A549 (cell line): ENCODE measurements at places on chromosomes 1 and 21.

DNA sequence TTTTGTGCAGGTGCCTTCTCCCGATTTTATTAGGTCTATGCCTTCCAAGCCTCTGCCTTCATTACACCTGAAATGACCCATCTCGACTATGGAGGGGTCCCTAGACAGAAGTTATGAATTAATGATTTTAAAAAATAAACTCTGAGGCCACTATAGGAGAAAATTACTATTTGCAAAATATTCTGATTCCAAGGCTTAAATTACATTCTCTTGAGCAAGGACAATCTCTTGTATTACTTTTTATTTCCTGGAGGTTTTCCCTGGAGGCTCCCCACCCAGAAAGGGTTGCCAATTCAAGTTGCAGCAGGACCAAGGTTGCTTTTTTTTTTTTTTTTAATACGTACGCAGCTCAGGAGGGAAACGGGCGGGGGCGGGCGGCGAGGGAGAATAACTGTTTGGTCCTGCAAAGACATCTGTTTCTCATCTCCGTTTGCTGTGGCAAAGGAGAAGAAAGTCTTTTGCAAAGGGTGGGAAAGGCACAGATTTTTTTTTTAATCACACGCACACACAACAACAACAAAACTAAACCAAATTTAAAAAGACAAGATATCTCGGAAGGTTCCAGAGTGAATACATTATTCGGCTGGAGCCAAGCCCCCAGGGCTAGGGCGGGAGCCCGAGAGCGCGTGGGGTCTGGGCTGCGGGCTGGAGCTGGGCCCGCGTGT, 618 bp upstream of the SERTAD4 start:
- no peak for DNase-seq

DNA sequence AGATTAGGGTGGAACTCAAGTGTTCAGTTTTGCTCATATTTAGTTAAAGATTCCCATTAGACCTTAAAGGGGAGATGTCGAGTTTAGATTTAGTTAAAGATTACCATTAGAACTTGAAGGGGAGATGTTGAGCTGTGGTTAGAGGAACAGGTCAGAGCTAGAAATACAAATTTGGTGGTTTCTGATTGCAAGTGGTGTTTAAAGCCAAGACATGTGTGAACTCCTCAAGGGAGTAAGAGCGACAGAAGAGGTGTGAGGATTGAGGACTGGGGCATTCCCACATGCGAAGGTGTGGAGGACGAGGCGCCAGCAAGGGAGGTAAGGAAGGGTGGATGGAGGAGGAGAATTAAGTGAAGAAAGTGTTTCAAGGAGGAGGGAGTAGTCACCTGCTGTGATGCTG, 168.6 kb downstream of the IER5 start:
- DNase-seq, result no peak

GRCh38 chr1:52041551-52042185, 8.1 kb upstream of the KTI12 start:
- DNase-seq, result no peak

- DNase-seq, result no peak
These were observed 49.8 kb upstream of the RCC1 start for GRCh38 chr1:28456078-28456477.

- no peak for DNase-seq
These were observed 51.8 kb downstream of the ADARB1 start for GRCh38 chr21:45126204-45126626.

DNA sequence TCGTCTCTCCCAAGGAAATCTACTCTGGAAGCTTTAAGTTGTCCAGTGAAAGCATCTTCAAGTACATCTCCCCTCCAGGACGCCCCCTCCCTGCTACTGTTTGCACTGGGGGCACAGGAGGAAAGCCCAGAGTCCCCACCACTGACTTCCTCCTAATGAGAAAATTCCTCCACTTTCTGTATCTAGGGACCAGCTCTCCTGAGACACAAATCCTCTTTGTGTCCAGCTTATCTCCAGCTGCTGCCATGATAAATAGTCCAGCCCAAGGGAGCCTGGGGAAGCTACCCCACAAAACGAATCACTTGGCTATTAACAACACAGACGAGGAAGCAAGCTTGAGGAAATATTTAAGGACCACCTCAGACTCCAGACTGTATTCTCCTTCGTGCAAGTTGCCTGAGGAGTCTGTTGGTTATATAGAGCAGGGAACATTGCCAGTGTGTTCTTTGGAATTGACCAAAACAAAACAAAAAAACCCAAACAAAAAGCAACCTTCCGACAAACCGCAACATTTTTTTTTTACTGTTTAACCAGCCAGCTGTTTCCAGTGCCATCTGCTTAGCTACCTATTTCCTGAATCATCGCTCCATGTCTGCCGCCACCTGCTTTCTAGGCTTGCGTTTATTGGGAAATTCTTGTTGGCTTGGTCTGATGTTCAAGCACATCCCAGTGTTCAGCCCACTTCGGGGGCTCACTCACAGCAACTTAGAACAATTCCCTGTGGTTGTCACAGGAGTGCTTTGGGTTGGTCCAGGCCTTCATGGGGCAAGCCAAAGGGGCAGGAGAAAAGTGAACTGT, 7.7 kb downstream of the C1orf226 start:
- no peak for DNase-seq

GRCh38 chr1:30655672-30656071, 67.7 kb downstream of the MATN1 start:
- no peak for DNase-seq

DNA sequence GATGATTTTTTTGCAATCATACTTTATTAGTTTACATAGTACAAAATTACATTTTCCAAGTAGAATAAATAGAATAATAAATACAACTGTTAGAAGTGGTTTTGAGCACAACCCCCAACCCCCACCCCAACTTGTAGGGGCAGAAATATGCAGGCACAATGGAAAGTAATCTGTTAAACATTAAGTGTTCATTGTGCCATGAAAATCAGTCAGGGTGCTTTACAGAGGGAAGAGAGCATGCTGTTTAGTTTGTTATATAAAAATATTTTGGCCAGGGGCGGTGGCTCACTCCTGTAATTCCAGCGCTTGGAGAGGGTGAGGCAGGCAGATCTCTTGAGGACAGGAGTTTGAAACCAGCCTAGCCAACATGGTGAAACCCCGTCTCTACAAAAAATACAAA, 2.6 kb downstream of the OR10T2 start:
- DNase-seq, result no peak

GRCh38 chr1:203898458-203899352, 37.3 kb downstream of the SNRPE start:
- no peak for DNase-seq

DNA sequence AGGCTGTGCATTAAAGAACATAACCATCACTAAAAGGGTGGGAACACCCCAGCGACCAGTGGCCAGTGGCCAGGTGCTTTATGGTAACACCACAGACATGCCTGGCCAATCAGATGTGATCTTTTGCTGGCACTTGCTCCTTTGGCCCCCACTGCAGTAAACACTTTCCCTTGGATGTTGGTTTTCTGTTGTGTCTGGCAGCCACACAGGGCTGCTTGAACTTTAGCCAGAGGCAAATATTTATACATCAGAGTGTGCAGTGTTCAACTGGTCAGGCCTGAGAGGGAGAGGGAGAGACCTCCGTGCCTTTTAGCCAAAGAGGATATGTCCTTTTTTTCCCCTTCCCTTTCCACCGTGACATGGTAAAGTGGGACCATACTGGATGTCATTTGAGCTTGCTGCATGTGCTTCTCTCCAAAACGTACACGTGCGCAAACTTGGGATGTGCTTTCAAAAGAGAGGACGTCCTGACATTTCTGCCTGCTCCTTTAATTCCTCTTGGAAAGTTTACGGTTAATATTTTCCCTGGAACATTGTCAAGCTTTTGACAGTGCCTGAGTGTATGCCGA, 101.2 kb downstream of the NFIA start:
- DNase-seq, result no peak

DNA sequence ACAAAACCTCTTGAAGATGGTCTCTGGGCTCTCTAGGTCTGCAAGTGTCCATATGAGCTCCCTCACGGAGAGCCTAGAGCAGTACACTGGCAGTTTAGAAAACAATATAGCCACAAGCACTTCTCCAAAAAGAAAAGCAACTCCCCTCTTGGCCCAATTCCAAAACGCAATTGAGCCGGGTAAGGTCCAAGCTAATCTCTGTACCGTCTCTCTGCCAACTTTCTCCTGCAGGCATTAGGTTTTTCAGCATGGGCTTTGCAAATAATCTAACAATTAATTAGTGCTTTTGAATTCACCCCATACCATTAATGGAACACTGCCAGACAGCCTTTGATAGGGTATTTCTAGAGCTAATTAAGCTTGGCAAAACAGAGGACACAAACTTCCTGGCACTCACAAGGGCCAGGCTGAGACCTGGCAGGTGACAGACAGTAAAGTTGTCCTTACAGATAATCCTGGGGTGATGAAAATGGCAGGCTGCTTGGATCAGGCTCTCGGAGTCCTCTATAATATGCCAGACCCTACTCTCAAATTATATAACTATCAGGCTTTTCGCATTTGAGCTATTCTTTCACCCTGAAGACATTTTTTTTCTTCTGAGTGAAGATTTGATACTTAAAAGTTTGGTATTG, 39.8 kb downstream of the TGFBR3 start:
- no peak for DNase-seq

GRCh38 chr1:8241417-8242014, 76.4 kb upstream of the SLC45A1 start:
- DNase-seq, result no peak

DNA sequence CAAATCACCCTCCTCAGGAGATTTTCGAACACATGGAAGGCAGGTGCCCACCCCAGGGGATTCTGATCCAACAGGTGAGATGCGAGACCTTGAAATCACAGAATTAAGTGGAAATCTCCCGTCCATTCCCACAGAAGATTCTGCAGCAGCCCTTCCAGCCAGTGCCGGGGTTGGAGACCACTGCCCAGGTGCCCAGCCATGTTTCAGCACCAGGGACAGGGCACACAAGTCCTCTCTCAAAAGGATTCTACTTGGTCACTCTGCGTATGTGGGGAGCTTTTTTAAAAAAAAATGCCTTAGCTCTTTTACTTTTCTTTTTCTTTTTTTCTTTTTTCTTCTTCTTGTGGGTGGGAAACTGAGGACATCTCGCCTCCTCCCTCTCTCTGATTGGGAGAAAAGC, 80.7 kb downstream of the VWA5B1 start:
- DNase-seq, result no peak

DNA sequence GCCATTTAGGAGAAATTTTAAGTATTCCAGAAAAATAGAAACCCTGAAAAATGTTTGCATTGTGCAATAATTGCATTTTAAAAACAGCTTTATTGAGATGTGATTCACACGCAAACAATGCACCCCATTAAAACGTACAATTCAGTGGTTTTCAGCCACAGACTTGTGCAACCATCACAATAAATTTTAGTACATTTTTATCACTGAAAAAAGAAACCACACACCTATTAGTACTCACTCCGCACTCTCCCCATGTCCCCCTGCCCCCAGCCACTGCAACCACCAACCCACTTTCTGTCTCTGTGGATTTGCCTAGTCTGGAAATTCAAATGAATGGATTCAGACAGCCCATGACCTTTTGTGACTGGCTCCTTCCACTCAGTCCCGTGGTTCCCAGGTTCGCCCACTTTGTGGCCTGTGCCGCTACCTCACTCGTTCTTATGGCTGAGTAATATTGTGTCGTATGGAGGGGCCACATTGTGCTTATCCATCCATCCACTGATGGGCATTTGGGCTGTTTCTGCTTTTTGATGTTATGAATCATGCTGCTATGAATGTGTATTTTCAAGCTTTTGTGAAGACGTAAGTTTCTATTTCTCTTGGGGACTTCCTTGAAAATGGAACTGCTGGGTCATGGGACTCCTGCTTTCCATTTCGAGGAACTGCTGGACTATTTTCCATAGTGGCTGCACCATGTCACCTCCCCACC, 147.7 kb upstream of the ARHGEF16 start:
- DNase-seq, result no peak

GRCh38 chr1:87052400-87052799, 138.0 kb downstream of the HS2ST1 start:
- DNase-seq, result no peak

DNA sequence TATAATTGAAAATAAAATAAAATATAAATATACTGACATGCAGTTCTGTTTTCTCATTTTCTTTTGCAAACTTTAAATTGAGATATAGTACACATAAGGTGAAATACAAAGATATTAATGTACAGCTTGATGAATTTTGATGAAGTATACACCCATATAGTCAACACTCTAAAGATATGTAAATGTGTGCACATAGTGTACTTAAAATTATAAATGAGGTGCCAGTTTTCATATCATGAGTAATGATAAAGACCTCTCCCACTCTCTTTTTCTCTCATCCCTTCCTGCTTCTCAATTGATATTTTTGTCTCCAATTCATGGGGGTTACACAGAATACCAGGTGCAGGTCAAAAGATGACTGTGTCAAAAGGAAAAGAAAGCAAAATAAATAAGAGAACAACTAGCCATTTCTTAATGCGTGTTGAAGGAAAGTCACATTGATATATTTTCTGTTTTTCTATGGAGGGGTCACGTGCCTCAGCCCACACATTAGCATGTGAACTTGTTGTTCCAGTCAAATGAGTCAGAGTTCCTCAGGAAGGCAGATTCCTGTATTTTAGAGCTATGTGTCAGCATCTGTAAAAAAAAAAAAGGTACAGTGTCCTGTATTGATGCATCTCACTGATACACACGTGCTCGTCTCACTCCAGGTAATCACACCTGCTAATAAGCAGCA, 64.3 kb upstream of the HOOK1 start:
- DNase-seq, result peak; percentile 3

DNA sequence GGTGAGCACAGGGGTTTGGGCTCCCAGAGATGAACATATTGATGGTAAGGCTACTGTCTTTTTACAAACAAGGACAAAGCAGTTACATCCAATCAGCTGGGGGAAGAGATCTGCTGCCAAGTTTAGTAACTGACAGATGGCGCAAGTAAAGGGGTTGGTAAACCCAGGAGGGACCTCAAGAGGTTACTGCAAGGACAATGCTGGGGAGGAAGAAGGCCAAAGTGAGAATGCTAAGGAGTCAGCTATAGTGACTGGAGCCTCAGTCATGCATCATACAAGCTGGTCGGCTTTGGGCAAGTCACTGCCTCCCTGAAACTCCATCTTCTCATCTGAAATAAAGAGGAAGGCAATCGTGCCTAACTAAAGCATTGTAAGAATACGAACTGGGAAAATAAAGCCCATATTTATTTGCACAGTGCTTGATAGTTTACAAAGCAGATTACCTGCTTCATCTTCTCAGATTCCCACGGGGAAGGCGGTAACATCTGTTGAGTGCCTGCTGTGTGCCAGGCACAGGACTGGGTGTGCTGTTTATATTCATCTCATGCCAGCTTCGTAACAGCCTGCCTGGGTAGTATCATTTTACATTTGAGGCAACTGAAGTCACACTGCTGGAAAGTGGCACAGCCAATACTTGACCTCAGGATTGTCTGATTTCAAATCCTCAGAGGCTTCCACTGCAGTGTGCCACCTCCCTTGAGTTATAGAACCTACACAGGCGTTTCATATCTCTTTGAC, 114.8 kb downstream of the BEND5 start:
- no peak for DNase-seq

GRCh38 chr1:212608959-212609700, 569 bp downstream of the ATF3 start:
- DNase-seq, result no peak

DNA sequence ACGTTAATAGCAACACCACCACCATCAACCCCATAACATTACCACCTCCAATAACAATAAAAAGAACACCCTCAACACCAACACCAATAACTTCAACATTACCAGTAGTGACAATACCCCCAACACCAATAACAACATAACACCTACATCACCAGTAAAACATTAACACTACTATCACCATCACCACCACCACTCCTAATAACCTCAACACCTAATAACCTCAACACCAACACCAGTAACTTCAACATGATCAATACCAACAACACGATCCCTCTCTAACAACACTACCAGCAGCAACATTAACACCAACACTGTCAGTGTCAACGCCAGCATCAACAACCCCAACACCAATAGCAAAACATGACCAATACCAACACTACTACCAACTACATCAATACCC, 57.2 kb downstream of the TAS1R2 start:
- DNase-seq, result no peak
